ENCODE measurements at places on chromosomes 1 and 21. TPM values are rescaled to one million over a fixed set of nuclear protein-coding genes. Genes with fewer than 3 reads are reported as not detected.

GRCh38 chr1:166418344-166418933 lies 251.6 kb upstream of the FAM78B start:
- H3K4me1 ChIP-seq, result no peaks in the 10 kb centered on the region
- DNase-seq, result no peak
- H3K27ac ChIP-seq, result no peak overlapping the region

The INKA2 gene
- total RNA-seq, result 3.4 TPM

The KRTAP7-1 gene
- total RNA-seq, result not detected

The TRIM46 gene
- total RNA-seq, result 1.1 TPM

The CYP2J2 gene
- total RNA-seq, result not detected

The GJA5 gene
- total RNA-seq, result not detected

DNA sequence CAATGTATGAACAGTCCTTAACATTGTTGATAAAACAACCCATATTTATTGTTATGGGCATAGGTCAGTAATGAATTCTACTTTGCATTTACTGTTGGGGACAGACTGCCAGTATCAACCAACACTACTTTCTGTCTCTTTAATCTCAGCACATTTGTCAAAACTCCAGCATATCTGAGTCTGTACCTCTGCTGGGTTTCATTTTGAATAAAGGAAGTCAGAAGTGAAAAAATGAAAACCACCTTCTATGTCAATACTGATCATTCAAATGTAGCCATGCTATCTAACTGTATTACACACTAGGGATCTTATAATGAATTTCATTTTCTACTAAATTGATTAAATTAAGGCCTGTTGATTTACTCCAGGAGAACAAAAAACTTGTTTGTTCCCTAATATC lies 24.2 kb upstream of the CXADR start:
- no peaks in the 10 kb centered on the region for H3K27me3 ChIP-seq
- H3K27ac ChIP-seq, result no peak overlapping the region
- H3K4me3 ChIP-seq, result no peak overlapping the region
- peaks cover 13% of the 10 kb centered on the region for H3K4me1 ChIP-seq
- DNase-seq, result no peak

The IGFN1 gene
- total RNA-seq, result not detected

The C1orf226 gene
- 6.0 TPM for total RNA-seq

DNA sequence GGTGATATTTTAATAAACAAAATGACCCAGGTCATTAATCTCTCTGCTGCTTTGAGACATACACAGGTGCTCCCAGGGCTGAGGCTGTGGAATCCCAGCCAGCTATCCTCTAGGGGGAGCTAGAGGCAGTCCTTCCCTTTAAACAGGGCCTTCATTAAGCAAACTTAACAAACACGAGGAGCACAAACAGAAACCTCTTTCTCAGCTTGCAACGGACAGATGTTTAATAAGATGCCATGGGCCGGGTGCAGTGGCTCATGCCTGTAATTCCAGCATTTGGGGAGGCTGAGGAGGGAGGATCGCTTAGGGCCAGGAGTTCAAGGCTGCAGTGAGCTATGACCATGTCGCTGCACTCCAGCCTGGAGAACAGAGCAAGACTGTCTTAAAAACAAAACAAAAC lies 106.7 kb downstream of the HIVEP3 start:
- H3K36me3 ChIP-seq, result no peaks in the 10 kb centered on the region
- no peak overlapping the region for H3K4me3 ChIP-seq
- no peak for DNase-seq
- no peaks in the 10 kb centered on the region for H3K27me3 ChIP-seq

- no peak overlapping the region for H3K4me3 ChIP-seq
- DNase-seq, result no peak
- no peak overlapping the region for H3K27ac ChIP-seq
- H3K27me3 ChIP-seq, result no peaks in the 10 kb centered on the region
- H3K36me3 ChIP-seq, result no peaks in the 10 kb centered on the region
- H3K4me1 ChIP-seq, result no peaks in the 10 kb centered on the region
Measured at GRCh38 chr21:33985117-33986050, 69.8 kb upstream of the ATP5PO start.

DNA sequence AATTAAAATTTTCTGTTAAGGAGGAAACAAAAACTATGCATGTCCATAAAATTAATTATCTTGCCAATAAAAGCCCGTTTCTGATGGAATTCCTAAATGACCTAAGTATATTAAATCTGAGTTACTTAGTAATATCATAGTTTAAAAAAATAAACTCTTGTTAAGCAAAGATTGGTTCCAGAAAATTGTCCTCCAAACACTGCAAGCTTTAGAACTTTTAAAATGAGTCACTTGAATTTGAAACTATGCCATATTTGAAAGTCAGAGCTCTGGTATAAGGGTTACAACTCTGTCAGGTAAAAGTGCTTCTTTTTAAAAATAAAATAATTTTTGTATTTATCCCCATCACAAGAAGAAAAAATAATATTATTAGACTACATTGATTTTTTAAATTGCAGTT lies 409.5 kb downstream of the PLPP3 start:
- no peaks in the 10 kb centered on the region for H3K27me3 ChIP-seq
- no peaks in the 10 kb centered on the region for H3K36me3 ChIP-seq
- no peak for DNase-seq
- no peaks in the 10 kb centered on the region for H3K4me1 ChIP-seq

The NEXN gene
- total RNA-seq, result 36.0 TPM

The CACNA1E gene
- total RNA-seq, result not detected

- no peaks in the 10 kb centered on the region for H3K36me3 ChIP-seq
- no peak for DNase-seq
- no peak overlapping the region for H3K4me3 ChIP-seq
- no peak overlapping the region for H3K27ac ChIP-seq
Measured at GRCh38 chr1:203202431-203203245, 16.1 kb upstream of the CHI3L1 start.

DNA sequence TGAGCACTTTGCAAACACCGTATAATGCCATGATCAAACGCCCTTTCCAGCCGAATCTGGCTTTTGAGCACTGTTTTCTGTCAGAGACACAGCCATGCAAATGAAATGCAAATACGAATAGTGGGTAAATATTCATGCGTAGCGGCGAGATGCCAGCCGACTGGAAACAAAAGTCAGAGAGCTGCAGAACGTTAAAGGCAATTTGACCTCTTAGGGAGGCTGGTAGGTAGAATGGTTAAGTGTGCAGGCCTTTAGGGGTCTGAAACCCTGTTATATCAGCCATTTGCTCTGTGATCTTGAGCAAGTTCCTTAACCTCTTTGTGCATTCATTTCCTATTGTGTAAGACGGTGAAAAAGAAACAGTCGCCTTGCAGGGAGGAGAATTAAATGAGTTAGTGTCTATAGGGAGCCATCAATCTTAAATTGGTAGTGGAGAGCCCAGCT lies 6.5 kb upstream of the SDHB start:
- H3K4me1 ChIP-seq, result peaks cover 37% of the 10 kb centered on the region
- H3K36me3 ChIP-seq, result no peaks in the 10 kb centered on the region
- H3K4me3 ChIP-seq, result no peak overlapping the region
- no peaks in the 10 kb centered on the region for H3K27me3 ChIP-seq

- no peak overlapping the region for H3K27ac ChIP-seq
- no peak overlapping the region for H3K4me3 ChIP-seq
- H3K36me3 ChIP-seq, result no peaks in the 10 kb centered on the region
- peak; percentile 13 for DNase-seq
Measured at GRCh38 chr1:47660622-47661021, 222.8 kb downstream of the FOXD2 start.

- no peak overlapping the region for H3K27ac ChIP-seq
- H3K36me3 ChIP-seq, result no peaks in the 10 kb centered on the region
- H3K4me3 ChIP-seq, result no peak overlapping the region
- H3K4me1 ChIP-seq, result peaks cover 10% of the 10 kb centered on the region
Measured at GRCh38 chr1:17883136-17883535, 128.0 kb downstream of the ACTL8 start.

DNA sequence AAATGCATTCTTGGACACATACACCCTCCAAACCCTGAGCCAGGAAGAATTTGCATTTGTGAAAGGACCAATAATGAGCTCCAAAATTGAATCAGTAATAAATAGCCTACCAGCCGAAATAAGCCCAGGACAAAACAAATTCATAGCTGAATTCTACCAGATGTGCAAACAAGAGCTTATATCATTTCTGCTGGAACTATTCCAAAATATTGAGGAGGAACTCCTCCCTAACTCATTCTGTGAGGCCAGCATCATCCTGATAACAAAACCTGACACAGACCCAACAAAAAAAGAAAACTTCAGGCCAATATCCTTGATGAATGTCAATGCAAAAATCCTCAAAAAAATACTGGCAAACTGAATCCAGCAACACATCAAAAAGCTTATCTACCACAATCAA lies 6.7 kb downstream of the SPRR2E start:
- no peaks in the 10 kb centered on the region for H3K4me1 ChIP-seq
- DNase-seq, result no peak
- H3K27ac ChIP-seq, result no peak overlapping the region
- no peak overlapping the region for H3K4me3 ChIP-seq

DNA sequence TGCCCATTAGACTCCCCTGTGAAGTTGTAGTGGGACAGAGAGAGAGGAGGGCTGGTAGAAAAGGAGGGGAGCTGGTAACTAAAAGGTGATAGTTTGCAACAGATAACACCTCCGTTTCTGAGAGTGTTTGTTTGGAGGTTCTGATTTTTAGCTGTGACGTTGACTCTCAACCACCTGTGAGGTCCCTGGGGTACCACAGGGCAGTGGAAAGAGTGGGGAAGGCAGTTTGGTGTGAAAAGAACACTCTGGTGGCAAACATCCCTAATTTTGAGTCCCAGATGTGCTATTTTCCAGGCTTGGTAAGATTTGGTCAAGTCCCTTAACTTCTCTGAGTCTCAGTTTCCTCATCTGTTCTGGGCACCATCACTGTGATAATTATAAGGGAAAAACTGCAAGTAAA lies 29.3 kb downstream of the RAB3B start:
- H3K27me3 ChIP-seq, result no peaks in the 10 kb centered on the region
- H3K36me3 ChIP-seq, result peaks cover 17% of the 10 kb centered on the region
- no peak overlapping the region for H3K4me3 ChIP-seq
- DNase-seq, result no peak

Data from SJSA1 (cell line).